ENCODE measurements at places on chromosomes 5 and 9. TPM values are rescaled to one million over a fixed set of nuclear protein-coding genes. Genes with fewer than 3 reads are reported as not detected.
A peak's percentile ranks its signal among the peaks of the same experiment; 100 is the strongest.

Gene ZNF883
- 2.1 TPM for total RNA-seq

- DNase-seq: no peak
Measured at GRCh38 chr9:115764645-115765044, 388.9 kb upstream of the PAPPA start.

- no peak for DNase-seq
Measured at GRCh38 chr5:137831526-137831925, 36.1 kb upstream of the MYOT start.

DNA sequence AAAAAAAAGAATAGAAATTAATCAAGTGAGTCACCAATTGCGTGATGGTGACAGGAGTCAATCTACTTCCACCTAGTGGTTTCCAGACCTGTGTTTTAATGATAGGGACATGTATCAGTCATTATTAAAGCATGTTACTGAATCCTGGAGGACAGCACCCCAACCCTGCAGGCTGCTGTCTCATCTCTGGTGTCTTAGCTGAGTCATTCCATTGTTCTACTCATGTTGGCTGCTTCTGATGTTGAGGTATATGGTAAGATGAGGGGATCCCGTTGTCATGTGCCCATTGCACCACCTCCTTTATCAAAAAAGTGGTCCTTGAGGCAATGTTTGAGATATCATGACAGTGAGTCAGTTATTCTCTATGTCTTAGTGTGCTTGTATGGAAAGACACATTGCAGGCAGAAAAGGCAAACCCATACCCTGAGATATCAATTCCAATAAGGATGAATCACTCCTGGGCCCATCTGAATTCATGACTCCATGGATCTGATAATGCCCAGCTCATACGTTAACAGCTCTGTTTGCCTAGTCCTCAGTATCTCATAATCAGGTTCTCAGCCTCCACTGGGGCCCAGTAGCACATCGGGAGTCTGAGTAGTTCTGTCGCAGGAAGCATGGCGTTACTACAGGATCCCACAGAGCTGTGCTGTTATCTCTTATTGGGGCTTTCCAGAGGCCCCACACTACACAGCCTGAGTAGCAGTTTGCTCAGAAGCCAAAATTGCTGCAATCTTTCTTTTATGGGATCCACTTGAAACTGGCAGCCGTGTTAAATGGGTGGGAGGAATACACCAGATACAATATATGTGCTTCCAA is 31.2 kb downstream of the HMGCS1 start:
- DNase-seq: no peak

Gene CDH9
- total RNA-seq: not detected

Gene ST6GALNAC4
- total RNA-seq: 46.5 TPM

Gene FKBP15
- total RNA-seq: 48.3 TPM

Gene GAPVD1
- total RNA-seq: 61.5 TPM

DNA sequence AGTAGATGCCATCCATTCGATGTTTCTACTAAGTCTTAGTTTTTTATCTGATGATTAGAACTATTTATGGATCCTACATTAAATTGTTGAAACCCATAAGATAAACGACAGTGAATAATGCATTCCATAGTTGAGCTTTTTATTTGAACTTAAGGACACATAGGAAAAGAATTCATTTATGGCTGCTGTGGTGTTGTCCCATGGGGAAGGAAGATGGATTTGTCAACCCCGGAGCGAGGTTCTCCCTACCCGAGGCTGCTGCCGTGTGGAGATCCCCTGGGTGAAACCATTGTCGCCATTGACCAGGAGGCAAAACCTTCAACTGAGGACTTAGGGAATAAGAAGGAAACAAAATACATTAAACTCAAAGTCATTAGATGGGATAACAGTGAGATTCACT is 146.7 kb downstream of the PRDM6 start:
- no peak for DNase-seq

GRCh38 chr5:168471785-168472184 is 14.5 kb upstream of the RARS1 start:
- no peak for DNase-seq

Gene HSD17B4
- 157 TPM for total RNA-seq

Gene PTGS1
- total RNA-seq: 10.4 TPM

DNA sequence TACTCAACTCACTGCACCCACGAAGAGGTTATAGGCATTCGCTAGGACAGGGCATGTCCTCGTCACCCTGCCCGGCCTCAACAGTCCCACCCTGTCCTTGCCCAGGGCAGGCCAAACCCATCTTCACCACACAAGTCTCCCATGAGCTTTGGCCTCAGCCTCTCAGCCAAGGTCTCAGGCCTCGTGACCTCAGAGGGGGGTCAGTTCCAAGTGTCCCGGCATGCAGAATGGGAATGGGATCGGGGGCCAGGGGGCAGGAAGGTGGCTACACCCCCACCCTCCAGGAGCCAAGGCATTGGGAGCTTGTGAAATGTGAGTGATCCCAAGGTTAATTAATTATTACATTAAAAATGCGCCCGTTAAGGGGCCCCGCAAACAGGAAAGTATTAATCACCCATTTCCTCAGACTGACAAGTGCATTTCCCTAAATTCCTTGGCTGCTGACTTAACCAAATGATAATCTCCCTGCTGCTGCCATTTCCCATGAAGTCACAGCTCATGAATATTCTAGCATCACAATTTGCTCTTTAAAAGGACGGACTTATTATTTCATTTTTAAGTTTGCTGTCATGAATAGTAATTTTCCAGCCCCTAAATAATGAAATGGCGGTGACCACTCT is 8.0 kb upstream of the UBAC1 start:
- DNase-seq: no peak

Gene SHB
- total RNA-seq: 29.3 TPM

Gene MSMP
- total RNA-seq: 2.0 TPM

Gene GRM6
- not detected for total RNA-seq

- no peak for DNase-seq
Measured at GRCh38 chr9:37752642-37753488, 740 bp upstream of the TRMT10B start.

Gene GLIPR2
- total RNA-seq: 34.0 TPM

DNA sequence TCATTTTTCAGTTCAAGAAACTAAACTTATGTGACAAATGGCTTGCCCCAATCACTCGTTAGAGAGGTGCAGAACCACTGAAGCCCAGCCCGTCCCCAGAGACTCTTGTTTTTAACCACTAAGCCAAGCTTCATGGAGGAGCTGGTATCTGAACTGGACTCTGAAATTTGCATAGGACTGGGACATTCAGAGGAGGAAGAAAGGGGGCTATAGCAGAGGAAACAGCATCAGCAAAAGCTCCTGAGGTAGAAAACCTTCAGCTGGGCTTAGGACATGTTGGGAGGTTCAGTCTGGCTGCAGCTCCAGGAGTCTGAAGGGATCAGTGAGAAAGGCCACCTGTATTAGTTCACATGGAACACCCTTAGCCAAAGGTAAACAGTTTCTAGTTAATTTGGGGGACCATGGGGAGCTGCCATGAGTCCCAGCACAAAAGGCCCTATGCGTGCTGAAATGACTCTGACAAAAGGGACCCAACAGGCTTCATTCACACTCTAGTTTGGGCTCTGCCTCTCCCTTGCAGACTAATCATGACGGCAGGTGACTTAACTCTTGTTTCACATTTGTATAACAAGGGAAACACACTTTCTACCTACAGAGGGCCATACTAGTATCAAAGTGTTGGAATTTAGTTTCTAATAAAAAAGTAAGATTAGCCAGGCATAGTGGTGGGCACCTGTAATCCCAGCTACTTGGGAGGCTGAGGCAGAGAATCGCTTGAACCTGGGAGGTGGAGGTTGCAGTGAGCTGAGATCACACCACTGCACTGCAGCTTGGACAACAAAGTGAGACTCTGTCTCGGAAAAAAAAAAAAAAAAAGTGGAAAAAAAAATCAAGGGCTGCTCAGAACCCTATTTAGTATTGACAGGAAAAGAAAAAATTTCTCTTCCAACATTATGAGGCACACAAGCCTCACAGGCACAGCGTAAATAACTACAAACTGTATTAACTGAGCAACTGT is 10.2 kb downstream of the FBXO10 start:
- DNase-seq: no peak

GRCh38 chr5:37370550-37370863 is 399 bp downstream of the NUP155 start:
- DNase-seq: no peak

GRCh38 chr9:132372177-132373095 is 17.6 kb upstream of the SETX start:
- DNase-seq: peak; percentile 81

DNA sequence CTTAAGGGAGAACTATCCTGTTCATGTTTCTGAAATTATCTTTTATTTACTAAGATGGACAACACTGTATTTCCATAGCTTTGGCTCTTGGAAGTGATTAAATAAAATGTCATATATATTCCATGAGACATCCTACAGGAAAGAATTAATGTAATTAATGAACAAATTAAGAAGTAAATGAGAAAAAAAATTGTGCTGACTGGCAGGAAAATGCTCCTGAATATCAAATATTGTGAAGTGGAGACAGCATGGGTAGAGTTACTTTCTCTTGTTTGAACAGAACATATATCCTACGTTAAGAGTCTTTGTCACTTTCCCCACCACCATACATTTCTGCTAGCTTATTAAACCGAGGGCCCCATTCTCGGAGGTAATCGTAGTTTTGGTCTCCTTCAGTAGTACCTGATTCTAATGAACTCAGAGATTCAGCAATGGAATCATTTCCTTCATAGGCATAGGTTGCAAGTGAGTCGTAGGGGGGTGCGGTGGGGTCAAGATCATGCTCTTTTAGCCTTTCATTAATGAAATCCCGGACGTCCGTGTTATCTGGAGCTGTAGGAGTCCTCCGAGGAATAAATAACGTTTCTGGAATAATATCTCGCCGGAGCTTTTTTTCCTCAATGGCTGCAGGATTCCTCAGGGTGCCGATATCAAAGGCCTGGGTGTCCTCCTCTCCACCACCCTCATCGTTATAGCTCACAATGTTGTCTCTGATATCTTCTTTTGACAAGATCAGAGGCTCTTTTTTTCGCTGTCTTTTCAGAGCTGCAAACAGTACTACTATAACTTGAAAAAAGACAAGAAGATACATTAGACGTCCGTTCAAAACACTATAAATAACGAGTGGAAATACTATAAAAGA is 157.2 kb downstream of the CDH10 start:
- no peak for DNase-seq

Gene NMUR2
- not detected for total RNA-seq

DNA sequence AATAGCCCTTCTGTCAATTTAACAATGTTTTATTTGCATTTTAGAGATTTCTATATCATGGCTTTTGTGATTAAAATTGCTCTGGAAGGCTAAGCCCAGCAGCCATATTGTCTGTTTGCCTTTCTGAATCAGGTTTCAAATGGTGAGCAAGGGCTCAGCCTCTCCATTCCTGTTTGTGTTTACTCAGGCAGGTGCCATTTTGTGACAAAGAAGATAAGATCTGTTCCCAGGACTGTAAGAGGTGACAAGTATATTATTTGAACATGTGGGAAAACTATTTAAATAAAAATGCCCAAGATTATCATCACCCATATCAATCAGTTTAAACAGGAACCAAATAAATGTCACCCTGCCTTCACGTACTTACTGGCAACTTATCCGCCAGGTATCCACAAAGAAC is 641.3 kb upstream of the KLF4 start:
- no peak for DNase-seq

DNA sequence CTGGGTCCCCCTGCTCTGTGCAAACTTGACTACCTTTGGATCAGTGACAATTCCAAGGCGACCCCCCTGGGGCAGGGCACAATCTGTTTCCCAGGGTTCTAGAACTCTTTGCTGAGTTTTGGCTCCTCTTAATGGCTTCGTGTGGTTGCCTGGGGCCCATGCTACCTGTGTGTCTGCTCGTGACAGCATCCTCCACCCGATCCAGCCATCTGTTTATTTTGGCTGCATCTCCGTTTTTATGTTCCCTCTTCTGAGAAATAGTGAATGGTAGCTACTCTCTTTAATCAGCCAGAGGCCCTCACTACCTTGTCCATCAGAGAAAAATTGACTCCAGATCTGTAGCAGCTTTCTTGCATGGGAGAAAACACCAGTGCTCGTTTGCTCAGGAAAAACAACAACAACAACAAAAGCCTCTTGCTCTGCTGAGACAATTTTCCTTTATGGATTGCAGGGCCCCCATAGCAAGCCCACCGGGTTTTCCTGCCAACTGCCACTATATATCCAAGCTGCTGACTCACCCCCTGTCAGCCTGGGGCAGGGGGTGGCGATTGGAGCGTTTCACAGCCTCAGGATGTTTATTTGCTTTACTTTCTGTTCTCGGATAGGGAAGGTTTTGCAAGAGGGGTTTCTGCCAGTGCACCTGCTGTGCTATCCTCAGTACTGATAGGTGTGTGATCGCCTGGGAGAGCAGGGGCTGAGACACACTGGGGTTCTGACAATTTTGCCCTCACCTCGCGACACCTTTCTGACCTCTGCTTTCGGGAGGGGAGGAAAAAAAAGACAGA is 607.8 kb downstream of the BNC2 start:
- no peak for DNase-seq

Gene SLC25A2
- total RNA-seq: 1.1 TPM

Gene ARHGEF39
- 1.7 TPM for total RNA-seq

Gene ECSCR
- total RNA-seq: 33.2 TPM

DNA sequence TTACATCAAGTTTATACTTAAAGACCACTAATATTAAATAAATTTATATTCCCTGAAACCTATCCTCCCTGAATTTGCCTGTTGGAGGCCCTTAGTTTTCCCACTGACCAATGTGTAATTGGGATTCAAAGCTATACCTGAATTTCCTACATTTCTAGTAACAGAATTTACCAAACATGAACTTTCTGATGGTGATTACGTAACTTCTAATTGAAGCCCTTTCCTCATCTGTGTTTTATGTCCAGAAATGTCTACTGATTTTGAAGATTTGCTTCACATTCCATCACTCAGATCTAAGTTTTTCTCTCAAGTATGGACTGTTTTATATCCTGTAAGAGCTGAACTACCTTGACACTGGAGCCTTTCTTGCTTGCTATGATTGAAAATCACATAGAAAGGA is 12.8 kb downstream of the ZFP62 start:
- DNase-seq: no peak

- no peak for DNase-seq
Measured at GRCh38 chr5:134512661-134512999, 12.8 kb upstream of the JADE2 start.

DNA sequence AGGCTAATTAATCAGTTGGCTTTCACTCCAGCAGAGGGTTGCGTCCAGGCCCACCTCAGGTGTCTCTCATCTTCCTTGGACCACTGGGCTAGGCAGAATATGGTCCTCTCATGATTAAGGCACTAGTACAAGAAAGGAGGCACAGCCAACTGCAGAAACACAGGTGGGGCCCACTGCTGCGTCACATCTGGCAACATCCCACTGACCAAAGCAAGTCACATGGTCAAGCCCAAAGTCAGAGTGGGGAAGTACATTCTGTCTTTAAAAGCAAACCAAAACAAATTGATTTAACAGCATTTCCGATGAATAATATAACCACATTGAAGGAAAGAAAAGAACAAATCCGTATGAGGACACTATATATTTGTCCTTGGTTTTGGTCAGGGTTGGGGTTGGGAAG is 28.0 kb upstream of the UBTD2 start:
- DNase-seq: no peak

- no peak for DNase-seq
Measured at GRCh38 chr5:40853632-40854192, 12.5 kb downstream of the CARD6 start.

- DNase-seq: no peak
Measured at GRCh38 chr5:41815663-41816229, 54.5 kb downstream of the OXCT1 start.

Measured in aorta (tissue), 5 donors.